ENCODE measurements at places on chromosomes 4 and X.

DNA sequence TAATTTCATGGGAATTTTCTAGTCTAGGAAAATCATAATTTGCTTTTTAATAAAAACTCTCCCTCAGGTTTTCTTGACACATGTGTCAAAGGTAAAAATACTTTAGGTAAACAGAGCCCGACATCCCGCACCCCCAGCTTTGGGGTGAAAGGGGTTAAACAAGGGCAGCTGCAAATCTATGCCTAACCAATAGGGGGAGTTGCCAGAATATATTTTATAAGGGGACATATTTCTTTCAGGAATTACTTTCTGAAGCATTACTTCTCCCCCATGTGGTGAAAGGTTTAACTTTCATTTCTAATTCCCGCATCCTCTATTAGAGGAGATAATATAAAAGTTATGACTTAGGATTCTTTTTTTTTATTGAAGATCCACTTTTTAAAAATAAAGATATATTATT is 53.9 kb upstream of the HEPH start:
- DNase-seq, result no peak

DNA sequence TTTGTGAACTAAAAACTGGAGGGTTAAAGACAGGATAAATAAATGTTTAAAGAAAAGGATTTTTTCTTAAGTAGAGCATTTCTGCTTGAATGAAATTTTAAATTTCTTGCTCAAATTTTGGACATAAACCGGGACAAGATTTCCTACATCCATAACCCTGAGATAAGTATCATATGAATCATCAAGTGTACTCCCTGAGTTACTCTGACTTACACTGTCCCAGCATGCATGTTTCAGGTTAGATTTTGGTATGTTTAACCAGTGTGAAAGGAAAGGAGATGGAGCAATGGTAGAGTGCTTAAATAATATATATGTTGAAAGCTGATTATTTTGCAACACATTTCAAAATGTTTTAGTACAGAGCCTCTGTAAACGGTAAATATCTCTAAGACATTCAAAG is 175.2 kb downstream of the ADGRL3 start:
- peak; percentile 8 for DNase-seq

GRCh38 chr4:166941629-166942028 is 292.7 kb downstream of the SPOCK3 start:
- no peak for DNase-seq

DNA sequence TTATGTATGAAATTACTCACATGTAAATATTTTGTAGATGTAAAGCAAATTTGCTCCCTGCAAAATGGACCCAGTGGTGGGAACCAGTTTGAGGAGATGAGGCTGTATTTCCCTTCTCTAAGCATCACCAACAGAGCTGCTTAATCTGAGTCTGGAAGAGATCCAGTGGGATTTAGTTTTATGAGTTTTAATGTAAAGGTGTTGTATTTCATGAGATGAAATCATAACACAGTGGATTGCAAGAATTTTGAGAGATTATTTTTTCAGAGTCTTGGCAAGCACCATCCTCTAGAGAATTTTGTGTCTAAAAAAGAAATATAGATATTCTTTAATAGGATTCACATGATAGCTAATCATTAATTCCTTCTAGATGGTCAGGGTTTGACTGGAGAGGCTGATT is 35.6 kb upstream of the SFRP2 start:
- peak; percentile 13 for DNase-seq

GRCh38 chrX:74080165-74080564 is 223.8 kb upstream of the ZCCHC13 start:
- DNase-seq, result no peak

DNA sequence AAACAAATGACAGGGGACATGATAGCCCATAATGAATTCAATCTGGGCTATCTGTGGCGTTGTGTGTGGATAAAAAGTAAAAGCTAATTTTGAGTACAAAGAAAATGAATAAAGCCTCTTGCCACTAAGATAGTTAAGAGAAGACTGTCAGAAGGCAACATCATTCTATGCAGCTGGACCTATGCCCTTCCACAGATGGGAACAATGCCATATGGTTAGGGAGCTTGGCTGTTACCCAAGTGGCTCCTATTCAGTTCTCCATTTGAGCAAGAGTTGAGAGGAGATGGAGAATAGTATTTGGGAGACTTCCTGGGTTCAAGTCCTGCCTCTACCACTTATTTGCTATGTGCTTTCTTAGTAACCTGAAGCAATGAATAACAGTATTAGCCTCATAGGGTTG is 107.7 kb downstream of the ANXA3 start:
- no peak for DNase-seq

DNA sequence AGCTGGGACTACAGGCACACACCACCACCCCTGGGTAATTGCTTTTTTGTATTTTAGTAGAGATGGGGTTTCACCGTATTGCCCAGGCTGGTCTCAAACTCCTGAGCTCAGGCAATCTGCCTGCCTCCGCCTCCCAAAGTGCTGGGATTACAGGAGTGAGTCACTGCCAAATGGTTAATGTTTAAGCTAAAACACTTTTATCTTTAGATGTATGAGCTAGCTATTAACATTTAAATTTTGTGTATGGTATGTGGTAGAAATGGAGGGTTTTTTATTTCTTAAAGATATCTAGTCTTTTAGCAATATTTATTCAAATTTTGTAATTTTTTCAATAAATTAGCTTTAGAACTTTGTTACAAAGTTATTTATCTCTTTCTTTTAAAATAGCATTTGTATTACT is 1659.8 kb upstream of the ADGRL3 start:
- DNase-seq, result no peak

DNA sequence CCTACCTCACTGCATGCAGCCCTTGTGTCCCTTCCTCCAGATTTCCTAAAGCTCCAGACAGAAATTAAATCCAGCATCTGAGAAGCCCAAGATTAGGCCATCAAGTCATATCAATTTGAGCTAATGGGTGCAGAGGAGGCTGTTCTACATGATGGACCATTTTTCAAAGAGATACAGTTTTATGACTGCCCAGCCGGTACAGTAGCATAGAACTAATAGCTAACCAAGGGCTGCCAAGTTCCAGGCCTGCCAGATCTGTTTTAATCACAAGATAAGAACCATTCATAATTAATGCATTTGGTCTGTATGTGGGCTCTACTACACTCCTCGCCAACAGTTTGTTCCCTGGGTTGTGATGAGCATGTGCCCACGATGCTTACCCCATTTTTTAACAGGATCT is 73.9 kb upstream of the PLAC1 start:
- DNase-seq, result no peak

- DNase-seq, result peak; percentile 34
Measured at GRCh38 chr4:173958445-173958844, 325.0 kb downstream of the FBXO8 start.

Data from fibroblast of skin of left quadriceps (primary cell).